Activated CD4-positive, alpha-beta T cell treated with anti-CD3 and anti-CD28 coated beads for 36 hours (primary cell): ENCODE measurements at places on chromosomes 12 and 14. TPM values are rescaled to one million over a fixed set of nuclear protein-coding genes. Genes with fewer than 3 reads are reported as not detected.

DNA sequence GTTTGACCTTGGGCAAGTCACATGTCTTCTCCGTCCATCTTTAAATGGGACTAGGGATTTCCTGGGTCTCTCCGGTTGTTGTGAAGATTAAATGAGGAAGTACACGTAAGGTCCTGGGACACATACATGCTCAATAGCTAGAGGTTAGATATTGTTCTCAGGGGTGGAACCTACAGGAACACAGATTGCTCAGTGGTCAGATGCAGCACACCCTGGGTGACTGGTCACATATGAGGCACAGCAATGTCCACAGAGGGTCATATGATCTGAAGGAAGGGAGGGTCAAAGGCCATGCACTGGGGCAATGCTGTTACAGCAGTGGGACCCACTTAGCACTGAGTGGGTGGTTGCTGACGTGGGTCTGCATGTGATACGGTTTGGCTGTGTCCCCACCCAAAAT lies 11.4 kb upstream of the SLC8B1 start:
- DNase-seq, result no peak
- no peak overlapping the region for H3K27ac ChIP-seq
- H3K4me3 ChIP-seq, result no peak overlapping the region
- no peaks in the 10 kb centered on the region for H3K36me3 ChIP-seq

DNA sequence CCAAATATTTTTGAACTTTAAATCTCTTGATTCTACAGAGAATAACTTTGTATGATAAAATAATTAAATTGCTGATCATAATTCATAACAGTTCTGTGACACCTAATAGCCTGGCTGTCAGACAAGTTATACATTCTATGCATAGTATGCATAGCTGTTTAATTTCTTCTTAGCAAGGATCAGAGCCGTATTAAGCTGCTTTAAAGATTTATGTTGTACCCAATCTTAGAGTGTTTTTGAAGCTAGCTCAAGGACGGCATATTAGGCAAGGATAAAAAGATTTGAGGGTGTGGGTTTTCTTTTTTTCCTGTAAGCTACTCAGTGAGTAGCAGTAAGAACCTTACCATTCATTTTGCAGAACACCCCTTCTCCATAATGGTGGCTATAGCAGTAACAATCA lies 45.9 kb downstream of the SLC17A8 start:
- H3K27ac ChIP-seq, result no peak overlapping the region
- H3K4me3 ChIP-seq, result no peak overlapping the region
- no peaks in the 10 kb centered on the region for H3K4me1 ChIP-seq
- no peaks in the 10 kb centered on the region for H3K27me3 ChIP-seq
- DNase-seq, result no peak
- no peaks in the 10 kb centered on the region for H3K36me3 ChIP-seq

LMNTD1 gene
- total RNA-seq, result not detected

DNA sequence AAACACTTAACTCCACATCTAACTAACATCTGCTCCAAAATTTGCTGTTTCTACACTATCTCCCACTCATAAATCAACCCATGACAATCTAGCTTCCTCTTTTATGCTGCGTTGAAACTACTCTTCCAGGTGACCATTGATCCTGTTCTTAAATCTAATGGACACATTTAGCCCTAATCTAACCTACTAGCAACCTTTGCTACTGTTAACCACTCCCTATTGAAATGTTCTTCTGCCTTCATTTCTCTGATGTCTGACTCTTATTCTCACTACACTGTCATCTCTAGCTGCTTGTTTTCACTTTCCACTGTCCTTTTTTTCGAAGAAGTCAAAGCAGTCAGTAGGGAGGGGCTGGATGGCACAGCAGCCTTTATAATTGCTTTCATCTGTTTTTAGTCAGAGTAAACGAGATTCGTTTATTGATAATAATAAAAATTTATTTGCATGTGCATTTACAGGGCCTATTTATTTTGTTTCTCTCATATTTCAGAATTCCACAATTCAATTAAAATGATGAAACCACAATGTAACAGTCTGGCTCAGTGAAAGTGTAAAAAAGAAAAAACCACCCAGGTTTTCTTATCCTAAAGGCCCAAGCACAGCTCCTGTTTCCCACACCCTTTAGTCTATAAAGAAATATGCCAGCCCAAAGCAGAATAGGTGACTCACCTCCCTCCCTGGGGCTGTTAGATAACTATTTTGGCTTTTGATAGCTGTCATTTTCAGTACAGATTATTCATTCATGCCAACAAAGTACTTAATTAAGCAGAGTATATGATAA lies 44.9 kb downstream of the ATP2B1 start:
- peaks cover 72% of the 10 kb centered on the region for H3K4me1 ChIP-seq
- H3K36me3 ChIP-seq, result peaks cover 14% of the 10 kb centered on the region
- H3K27me3 ChIP-seq, result no peaks in the 10 kb centered on the region

DNA sequence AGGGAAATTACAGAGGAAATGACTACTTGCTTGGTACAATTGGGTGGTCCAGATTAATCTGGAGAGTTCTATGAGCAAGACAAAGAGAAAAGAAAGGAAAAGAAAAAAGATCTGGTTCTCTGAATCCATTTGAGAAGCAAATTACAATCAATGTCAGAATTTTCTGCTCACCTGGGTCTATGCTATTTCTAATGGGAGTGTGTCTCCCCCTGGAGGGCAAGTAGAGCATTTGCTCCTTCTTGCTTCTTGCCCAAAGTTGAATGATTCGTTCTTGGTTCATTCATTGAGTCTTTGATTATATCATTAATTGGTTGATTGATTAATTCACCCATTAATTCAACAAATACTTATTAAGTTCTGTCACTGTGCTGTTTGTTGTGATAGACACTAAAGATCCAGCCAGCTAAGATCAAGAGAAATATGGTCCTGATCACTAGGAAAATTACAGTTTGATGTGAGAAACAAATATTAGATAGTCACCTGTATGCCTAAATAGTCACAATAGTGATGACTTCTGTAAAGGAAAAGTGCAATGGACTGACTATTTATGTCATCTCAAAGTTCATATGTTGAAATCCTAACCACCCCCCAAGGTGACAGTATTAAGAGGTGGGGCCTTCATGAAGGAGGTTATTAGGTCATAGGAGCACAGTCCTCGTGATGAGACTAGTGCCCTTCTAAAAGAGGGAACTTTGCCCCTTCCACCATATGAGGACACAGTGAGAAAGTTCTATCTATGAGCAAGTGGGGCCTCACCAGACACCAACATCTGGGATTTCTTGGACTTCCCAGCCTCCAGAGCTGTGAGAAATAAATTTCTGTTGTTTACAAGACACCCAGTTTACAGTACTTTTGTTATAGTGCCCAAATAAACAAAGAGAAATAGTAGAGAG lies 8.0 kb upstream of the ASB8 start:
- H3K27me3 ChIP-seq, result no peaks in the 10 kb centered on the region
- no peak overlapping the region for H3K27ac ChIP-seq
- no peak overlapping the region for H3K4me3 ChIP-seq
- no peaks in the 10 kb centered on the region for H3K36me3 ChIP-seq

- H3K4me1 ChIP-seq, result peaks cover 79% of the 10 kb centered on the region
- H3K4me3 ChIP-seq, result no peak overlapping the region
- H3K27me3 ChIP-seq, result no peaks in the 10 kb centered on the region
- no peak for DNase-seq
- peaks cover 7% of the 10 kb centered on the region for H3K36me3 ChIP-seq
Observed at GRCh38 chr12:101824831-101825230, 5.9 kb downstream of the GNPTAB start.

ACRBP gene
- 3.3 TPM for total RNA-seq

- H3K4me1 ChIP-seq, result peaks cover 74% of the 10 kb centered on the region
- H3K4me3 ChIP-seq, result peak overlapping the region; percentile 9
- H3K27ac ChIP-seq, result peak overlapping the region; percentile 98
Observed at GRCh38 chr12:110776410-110776809, 33.7 kb upstream of the PPP1CC start.

DNA sequence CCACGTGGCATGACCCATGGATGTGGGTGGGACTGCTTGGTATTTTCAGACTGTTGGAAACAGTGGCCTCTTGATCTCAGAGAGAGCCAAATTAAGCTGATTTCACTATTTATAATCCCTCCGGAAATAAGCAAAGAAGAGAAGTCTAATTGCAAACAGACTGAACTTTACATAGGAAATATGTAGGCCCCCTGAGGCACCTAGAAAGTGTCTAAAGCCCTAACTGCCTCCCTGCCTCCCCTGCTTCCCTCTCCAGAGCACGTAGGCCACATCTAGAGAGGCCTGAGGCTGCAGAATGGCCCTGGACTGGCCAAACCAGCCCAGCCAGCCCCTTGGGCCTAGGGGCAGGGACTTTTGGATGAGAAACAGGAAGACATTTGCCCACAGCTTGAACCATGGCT lies 123.8 kb downstream of the ZFP36L1 start:
- DNase-seq, result no peak
- peaks cover 25% of the 10 kb centered on the region for H3K4me1 ChIP-seq

GRCh38 chr14:101875727-101876554 lies 88.4 kb upstream of the DYNC1H1 start:
- peak overlapping the region; percentile 66 for H3K4me3 ChIP-seq
- peaks cover 32% of the 10 kb centered on the region for H3K36me3 ChIP-seq
- DNase-seq, result no peak
- H3K27ac ChIP-seq, result peak overlapping the region; percentile 94
- no peaks in the 10 kb centered on the region for H3K27me3 ChIP-seq

- H3K4me1 ChIP-seq, result peaks cover 24% of the 10 kb centered on the region
- H3K27ac ChIP-seq, result no peak overlapping the region
- H3K36me3 ChIP-seq, result no peaks in the 10 kb centered on the region
- no peak overlapping the region for H3K4me3 ChIP-seq
- peak; percentile 28 for DNase-seq
- H3K27me3 ChIP-seq, result peaks cover 60% of the 10 kb centered on the region
Observed at GRCh38 chr14:41609704-41610183, 3.1 kb downstream of the LRFN5 start.

RTN1 gene
- total RNA-seq, result not detected

GRCh38 chr12:14769466-14769968 lies 33.8 kb downstream of the WBP11 start:
- H3K27me3 ChIP-seq, result no peaks in the 10 kb centered on the region
- DNase-seq, result peak; percentile 63
- H3K27ac ChIP-seq, result peak overlapping the region; percentile 99
- H3K4me3 ChIP-seq, result peak overlapping the region; percentile 97
- H3K36me3 ChIP-seq, result peaks cover 56% of the 10 kb centered on the region

GRCh38 chr12:68115281-68115680 lies 44.3 kb downstream of the IFNG start:
- no peak overlapping the region for H3K27ac ChIP-seq
- no peaks in the 10 kb centered on the region for H3K36me3 ChIP-seq
- DNase-seq, result no peak
- no peak overlapping the region for H3K4me3 ChIP-seq

DNA sequence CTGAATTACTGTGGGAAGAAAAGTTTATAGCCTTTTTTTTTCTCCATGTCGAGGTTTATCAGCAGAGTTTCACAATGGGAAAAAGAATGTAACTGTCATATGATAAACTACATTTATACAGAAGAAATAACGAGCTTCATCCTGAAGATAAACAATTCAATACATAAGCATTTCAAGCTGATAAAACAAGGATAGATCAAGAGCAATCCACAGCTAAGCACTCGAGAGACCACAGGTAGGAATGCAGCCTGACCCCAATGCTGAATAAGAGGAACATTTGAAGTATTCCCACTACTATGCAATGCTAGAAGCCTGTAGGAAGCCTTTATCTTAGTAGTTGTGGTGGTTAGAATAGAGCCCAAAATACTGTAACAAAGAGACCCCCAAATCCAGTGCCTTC lies 32.6 kb upstream of the DAAM1 start:
- H3K36me3 ChIP-seq, result no peaks in the 10 kb centered on the region
- peaks cover 18% of the 10 kb centered on the region for H3K4me1 ChIP-seq
- DNase-seq, result no peak
- H3K27me3 ChIP-seq, result no peaks in the 10 kb centered on the region
- no peak overlapping the region for H3K4me3 ChIP-seq

- no peak overlapping the region for H3K4me3 ChIP-seq
- H3K36me3 ChIP-seq, result peaks cover 27% of the 10 kb centered on the region
- DNase-seq, result no peak
Observed at GRCh38 chr12:45743247-45743646, 13.7 kb downstream of the ARID2 start.

- peaks cover 12% of the 10 kb centered on the region for H3K4me1 ChIP-seq
- H3K36me3 ChIP-seq, result no peaks in the 10 kb centered on the region
- H3K27ac ChIP-seq, result no peak overlapping the region
Observed at GRCh38 chr14:81157431-81157830, 63.3 kb downstream of the GTF2A1 start.

KIF26A gene
- total RNA-seq, result 0.21 TPM

PRR13 gene
- total RNA-seq, result 266 TPM

MDM1 gene
- 13.6 TPM for total RNA-seq

CLEC4C gene
- not detected for total RNA-seq

DNA sequence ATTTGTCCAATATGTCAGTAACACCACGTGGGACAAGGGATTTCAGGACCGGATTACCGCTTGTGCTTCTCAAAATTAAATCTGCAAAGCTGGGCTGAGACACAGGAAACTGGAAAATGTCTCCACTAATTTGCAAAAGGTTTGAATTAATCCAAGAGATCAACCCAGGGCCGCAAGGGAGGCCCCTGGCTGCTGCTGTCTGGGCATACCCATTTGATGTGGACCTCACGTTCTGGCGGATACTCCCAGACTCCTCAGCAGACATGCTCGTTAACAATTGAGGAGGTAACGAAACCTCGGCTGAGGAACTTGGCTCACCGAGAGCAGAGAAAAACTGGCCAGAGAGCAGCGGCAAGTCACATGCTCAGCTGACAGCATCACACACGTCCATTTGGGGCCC lies 180.6 kb downstream of the SLC15A4 start:
- H3K27me3 ChIP-seq, result peaks cover 2% of the 10 kb centered on the region
- no peak for DNase-seq
- no peaks in the 10 kb centered on the region for H3K36me3 ChIP-seq
- no peaks in the 10 kb centered on the region for H3K4me1 ChIP-seq
- no peak overlapping the region for H3K27ac ChIP-seq

B4GALNT1 gene
- 1.5 TPM for total RNA-seq

GRCh38 chr14:72664651-72665050 lies 229.2 kb downstream of the DPF3 start:
- no peak overlapping the region for H3K4me3 ChIP-seq
- H3K27ac ChIP-seq, result no peak overlapping the region
- H3K27me3 ChIP-seq, result no peaks in the 10 kb centered on the region
- no peaks in the 10 kb centered on the region for H3K36me3 ChIP-seq
- H3K4me1 ChIP-seq, result peaks cover 9% of the 10 kb centered on the region

- H3K36me3 ChIP-seq, result no peaks in the 10 kb centered on the region
- no peak for DNase-seq
- H3K4me3 ChIP-seq, result no peak overlapping the region
Observed at GRCh38 chr12:126974779-126975178, 1292.2 kb upstream of the TMEM132C start.

RBM25 gene
- total RNA-seq, result 95.6 TPM
